Head of caudate nucleus (tissue), 42 donors: ENCODE measurements at places on chromosomes 3 and 15.

- DNase-seq = no peak
Observed at GRCh38 chr3:24661175-24661584, 166.5 kb upstream of the THRB start.

DNA sequence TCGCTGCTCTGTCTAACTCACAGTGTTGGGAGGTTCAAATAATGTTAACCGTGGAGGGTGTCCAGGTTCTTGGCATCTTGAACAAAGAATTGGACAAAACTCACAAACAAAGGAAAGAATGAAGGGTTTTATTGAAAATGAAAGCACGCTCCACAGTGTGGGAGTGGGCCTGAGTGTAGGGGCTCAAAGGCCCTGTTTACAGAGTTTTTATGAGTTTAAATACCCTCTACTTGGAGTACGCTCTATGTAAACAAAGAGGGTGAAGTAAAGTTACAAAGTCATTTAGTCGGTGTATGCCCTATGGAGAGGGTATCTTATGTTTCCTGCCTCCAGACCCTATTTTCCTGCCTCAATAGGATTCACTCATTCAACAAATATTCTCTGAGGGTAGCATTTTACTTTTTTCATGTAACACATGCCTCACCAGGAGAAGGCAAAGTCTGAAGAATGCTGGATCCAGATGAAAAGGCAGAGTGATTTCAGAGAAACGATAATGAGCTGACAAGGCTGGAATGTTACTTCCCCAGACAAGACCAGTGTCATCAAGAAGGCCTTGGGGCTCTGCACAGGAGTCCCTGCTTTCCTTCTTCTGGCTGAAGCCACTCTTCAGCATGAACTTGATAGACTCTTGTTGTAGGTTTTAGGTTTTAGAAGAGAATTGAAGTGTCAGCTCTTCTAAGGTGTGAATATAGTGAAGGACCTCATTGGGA, 163.6 kb downstream of the FAM43A start:
- DNase-seq = no peak

DNA sequence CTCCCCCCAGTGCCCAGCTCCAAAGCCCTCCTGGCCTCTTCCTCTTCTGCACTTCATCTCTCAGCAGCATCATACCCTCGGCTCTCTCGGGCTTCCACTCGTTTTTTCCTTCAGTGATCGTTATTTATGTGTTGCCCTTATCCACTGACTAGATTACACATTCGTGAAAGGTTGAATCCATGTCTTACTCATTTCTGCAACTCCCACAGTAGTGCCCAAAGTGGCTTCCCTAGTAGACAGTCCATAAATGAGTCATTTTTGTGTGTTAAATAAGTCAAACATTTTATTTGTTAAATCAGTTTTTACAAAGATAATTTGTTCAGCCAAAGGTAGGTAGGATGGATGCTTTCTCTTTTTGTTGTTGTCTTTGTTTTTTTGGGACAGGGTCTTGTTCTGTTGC, 87.4 kb downstream of the CRTC3 start:
- DNase-seq = no peak

- DNase-seq = no peak
Observed at GRCh38 chr15:48859426-48859825, 18.5 kb upstream of the EID1 start.

- no peak for DNase-seq
Observed at GRCh38 chr3:100702082-100702979, 7.0 kb upstream of the TFG start.

GRCh38 chr15:37107071-37107743, 6.9 kb upstream of the MEIS2 start:
- no peak for DNase-seq

DNA sequence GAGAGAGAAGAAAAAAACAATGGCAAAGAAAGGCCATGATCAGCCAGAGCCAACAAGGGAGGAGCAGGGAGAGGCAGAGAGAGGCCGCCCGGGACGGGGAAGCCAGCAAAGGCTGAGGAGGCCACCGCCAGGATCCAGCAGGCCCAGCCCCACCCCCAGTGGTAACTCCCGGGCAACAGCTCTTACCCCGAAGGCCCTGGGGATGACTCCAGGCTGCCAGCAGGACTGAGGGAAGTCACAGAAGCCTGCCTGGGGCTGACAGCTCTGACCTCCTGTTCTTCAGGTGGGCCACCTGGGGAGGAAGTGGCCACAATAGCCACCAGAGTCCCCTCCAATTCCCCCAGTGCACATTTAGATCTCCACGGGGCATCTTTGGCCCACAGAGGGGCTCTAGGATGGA, 184.3 kb upstream of the LINGO1 start:
- no peak for DNase-seq

DNA sequence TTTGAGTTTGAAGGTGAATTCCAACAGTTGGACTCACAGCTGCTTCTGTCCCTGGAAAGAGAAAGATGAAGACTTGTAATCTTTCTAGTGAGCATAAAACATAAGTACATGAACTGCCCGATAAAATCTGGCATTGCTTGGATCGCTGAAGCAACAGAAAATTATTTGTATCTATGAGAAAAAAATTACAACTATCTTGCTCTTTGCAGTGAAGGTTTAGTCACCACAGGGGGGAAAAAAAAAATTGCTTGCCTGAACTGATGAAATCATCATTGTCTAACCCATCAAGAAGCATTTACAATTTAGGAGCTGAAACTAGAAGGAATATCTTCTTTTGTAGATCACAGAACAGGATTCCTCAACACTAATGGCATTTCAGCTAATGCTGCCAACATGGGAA, 20.0 kb downstream of the TMEM207 start:
- DNase-seq = no peak

GRCh38 chr3:18201315-18201714, 223.8 kb downstream of the SATB1 start:
- DNase-seq = no peak

DNA sequence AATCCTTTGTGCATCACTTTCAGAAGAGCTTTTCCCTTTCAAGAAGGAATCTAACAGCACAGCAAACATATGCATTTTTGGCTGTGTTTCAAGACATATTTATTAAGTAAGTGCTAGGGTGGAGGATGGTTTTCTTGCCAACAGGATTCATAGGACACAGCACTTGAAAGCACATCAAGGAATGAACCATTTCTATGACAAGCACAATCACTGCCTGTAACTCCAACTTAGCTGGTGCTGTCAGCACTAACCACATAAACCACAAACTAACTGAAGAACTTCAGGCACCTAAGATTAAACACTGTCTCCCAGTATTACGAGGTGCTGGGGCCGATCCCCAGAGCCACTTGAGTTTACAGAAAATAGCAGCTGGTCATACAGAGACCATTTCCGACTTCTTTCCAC, 35.4 kb upstream of the SPRED1 start:
- no peak for DNase-seq

DNA sequence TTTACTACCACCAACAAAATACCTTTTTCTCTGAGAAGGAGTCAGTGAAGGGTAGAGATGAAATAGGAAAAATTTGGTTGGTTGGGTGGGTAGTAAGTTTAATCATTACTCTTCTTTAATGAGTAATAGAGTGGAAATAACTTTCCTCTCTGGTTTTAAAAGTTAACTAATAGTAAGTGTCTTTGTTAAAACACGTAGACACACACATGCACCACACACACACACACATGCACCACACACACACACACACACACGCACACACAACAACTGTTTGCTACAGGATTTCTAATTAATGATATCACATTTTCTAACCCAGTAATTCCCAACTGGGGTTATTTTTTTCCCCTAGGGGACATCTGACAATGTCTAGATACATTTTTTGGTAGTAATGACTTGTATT, 84.1 kb downstream of the CHL1 start:
- no peak for DNase-seq

DNA sequence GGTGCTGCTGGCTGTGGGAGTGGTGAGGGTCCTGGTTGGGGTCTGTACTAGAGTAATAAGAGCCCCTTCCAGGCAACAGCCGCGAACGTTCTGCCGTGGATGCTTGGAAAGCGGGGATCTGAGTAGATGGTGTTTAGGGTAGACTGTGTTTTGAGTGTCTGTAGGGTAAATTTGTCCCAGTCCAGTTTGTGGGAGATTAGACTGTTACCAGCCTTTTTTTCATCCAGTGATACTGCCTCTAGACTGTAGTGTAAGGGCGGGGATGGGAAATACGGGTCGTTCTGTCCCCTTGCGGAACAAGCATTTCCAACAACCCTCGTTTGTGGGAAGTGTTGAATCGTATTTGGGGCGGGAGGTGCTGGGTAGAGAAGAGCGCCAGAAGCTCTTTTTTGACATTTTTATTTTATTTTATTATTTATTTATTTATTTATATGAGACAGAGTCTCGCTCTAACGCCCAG, 424 bp downstream of the HAUS2 start:
- peak; percentile 18 for DNase-seq

GRCh38 chr15:35442742-35443141, 103.2 kb downstream of the DPH6 start:
- DNase-seq = no peak

DNA sequence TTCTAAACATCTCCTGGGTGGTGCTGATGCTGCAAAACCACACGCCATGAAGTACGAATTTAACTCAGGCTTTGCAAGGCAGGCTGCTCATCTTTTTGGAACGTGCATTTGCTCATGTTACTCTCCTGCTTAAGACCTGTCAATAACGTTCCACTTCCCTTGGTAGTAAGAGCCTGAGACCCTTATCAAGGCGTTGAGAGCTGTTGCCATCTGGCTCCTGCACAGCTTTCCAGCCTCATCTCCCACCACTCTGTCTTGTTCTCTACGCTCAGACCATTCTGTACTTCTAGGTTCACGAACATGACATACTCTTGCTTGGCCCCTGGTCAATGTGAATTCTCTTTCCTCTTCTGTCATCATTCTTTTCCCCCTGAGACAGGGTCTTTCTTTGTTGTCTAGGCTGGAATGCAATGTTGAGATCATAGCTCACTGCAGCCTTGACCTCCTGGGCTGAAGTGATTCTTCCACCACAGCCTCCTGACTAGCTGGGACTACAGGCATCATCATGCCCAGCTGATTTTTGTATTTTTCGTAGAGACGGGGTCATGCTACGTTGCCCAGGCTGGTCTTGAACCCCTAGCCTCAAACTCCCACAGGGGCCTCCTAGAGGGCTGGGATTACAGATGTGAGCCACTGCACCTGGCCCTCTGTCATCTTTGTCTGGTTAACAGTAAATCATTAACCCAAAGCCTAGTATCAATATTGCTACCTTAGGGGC, 202.8 kb downstream of the CADPS start:
- no peak for DNase-seq

DNA sequence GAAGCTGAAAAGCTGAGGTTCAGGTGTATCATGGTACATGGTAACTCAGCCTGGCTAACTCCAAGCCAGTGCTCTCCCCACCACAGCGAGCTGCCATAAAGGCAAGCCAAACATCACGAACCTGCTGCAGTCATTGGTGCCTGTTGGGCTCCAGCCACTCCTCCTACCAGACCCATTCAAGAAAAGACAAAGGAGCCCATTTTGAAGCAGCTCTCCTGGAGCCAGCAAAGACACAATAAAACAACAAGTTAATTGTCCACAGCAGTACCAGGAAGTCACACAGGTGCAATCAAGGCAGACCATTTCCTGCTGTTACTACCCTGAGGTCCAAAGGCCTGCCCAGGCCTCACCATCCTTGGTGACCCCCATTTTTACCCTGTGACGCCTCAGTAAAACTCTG, 77.6 kb downstream of the DAPK2 start:
- DNase-seq = no peak

DNA sequence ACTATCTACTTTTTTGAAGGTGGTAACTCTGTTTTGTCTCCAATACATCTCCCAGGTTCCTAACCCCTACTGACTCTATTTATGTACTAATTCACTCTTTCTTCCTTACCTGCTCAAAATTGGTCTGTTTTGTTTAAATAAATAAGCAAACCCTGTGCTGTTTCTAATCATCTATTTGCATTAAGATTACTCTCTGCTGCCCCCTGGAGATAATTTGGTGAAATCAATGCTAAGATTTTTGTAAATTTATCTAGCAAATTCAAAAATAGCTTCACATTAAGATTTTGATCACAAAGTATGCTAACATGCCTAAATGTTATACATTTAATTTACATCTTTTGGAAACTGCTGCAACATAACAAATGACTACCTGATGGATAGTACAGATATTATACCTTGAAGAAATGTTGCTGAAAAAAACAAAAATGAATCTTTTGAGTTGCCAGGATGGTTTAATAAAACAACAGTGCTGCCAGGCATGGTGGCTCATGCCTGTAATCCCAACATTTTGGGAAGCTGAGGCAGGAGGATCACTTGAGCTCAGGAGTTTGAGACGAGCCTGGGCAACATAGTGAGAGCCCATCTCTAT, 4.4 kb upstream of the CD200R1 start:
- no peak for DNase-seq

DNA sequence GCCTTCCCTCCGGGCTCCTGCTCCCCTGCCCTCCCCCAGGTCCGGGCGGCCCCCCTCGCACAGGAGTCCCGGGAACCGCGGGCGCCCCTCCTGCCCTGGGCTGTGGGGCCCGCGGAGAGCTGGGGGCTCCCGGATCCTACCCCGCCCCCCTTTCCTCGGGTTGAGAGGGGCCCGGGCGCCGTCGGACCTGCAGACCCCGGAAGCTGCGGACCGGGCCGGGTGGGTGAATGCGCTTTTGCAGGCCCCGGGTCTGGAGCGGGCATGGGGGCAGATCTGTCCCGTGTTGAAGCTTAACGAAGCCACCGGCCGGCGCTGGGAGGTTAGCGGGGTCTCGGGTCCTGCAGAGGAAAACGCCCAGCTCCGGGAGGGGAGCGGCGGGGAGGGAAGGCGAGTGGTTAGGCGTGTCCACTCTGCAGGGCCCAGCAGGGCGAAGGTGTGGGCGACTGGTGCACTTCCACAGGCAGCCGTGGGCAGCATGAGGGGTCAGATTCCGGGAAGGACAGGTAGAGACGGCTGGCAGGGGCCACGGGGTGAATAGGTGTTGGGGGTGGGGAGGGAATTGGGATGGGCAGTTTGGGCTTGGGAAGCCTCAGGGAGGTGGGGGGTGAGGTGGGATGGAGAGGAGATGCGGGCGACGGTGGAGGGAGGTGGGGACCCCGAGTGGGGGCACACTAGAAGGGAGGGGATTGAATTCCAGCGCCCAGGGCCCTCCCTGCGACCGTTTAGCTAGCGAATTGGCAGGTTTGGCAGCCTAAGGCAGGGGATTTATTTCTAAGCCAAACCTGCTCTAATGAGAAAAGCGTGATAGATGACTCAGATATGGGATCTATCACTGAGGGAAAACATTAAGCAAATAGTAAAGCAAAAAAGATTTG, 635 bp downstream of the CD276 start:
- DNase-seq = no peak
